ENCODE measurements at places on chromosomes 6 and 20.

GRCh38 chr20:43386878-43387277 lies 70.8 kb upstream of the SRSF6 start:
- DNase-seq = no peak

GRCh38 chr20:37733416-37733815 lies 39.6 kb downstream of the CTNNBL1 start:
- DNase-seq = no peak

- peak; percentile 24 for DNase-seq
Measured at GRCh38 chr6:79631693-79632172, 604 bp downstream of the SH3BGRL2 start.

DNA sequence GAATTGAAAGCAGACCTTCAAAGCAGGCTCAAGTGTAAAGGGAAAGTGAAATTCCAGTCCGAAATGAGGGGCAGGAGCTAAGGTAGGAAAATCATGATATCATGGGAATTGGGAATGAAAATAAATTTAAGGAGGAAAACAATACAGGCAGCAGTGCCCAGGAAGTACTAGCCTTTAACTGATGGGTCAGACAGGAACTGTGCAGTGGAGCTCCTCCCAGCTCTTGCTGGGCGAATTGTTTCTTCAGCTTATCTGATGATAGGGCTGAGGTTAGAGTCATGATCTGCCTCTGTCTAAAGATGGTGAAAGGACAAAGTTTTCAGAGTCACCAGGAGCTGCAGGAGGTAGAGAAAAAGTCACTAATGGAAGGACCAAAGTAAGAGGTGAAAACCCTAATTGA lies 457.9 kb upstream of the PTCHD4 start:
- no peak for DNase-seq

- peak; percentile 83 for DNase-seq
Measured at GRCh38 chr20:44738813-44739477, 6.7 kb upstream of the KCNK15 start.
